ENCODE measurements at places on chromosomes 11 and 22.

- peak; percentile 26 for DNase-seq
Observed at GRCh38 chr11:118434553-118435289, 1.6 kb upstream of the KMT2A start.

DNA sequence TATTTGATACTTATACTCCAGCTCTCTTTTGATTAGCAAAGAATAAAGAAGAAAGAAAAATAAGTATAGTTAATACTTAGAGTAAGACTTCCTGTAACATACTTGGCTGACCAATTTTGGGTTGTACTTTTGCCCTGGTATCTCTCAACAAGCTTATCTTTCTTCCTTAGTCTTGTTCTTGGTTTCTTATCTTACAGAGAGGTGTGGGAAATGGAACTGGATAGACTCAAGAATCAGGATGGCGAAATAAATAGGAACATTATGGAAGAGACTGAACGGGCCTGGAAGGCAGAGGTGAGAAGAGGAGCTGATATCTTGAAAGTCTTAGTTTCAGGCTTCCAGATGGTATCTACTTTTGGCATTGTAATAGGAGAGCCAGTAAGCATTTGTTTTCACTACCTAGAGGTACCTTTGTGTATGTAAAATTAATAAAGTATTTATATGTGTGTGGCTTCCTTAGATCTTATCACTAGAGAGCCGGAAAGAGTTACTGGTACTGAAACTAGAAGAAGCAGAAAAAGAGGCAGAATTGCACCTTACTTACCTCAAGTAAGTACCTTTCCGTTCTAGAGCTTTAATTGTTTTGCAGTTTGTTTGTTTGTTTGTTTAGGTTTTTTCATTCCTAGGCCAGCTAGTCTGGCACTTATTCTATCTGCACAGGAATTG, 11.3 kb upstream of the BACE1-AS start:
- DNase-seq: no peak

- peak; percentile 17 for DNase-seq
Observed at GRCh38 chr22:49650336-49651241, 177.1 kb downstream of the BRD1 start.

- no peak for DNase-seq
Observed at GRCh38 chr11:131449036-131450019, 78.9 kb downstream of the NTM start.

GRCh38 chr11:92527467-92527866, 302.8 kb downstream of the FAT3 start:
- no peak for DNase-seq

GRCh38 chr22:44380756-44381486, 68.2 kb upstream of the SHISAL1 start:
- no peak for DNase-seq

- no peak for DNase-seq
Observed at GRCh38 chr11:78539506-78539905, 35.2 kb downstream of the NARS2 start.

DNA sequence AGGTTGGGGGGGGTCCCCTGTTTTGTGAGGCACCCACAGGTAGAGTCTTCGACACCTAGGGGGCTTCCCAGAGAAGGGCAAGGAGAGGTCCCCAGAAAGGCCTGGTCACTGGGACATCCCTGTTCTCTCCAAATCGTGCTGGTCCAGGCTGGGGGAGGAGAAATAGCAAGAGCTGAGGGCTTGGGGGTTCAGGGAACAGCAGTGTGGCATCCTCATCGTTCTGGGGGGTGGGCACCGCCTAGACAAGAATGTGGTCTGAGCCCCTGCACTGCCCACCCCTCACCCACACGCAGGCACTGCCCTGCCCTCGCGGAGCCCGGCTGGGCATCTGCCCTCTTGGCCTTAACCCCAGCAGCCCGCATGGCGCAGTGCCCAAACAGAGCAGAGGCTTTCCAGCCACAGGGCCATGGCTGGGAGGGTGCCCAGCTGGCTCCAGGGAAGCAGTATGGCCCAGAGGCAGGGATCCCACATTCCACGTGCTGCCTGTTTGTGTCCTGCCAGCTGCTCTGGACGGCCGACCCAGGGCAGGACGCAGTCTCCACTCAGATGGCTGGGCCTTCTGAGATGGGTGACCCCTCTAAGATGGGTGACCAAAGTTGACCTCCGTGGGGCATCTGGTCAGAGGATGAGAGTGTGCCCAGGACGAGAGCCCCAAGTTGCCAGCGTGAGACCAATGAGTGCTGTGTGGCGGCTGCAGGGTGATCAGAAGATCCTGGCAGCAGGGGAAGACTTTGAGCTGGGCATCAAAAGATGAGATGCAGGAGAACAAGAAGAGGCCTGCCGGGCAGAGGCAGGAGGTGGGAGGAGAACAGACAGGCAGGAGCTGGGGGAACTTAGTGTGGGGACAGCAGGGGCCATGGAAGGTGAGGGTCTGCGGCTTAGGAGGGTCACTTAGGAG, 14.4 kb downstream of the SCARF2 start:
- DNase-seq: no peak

- no peak for DNase-seq
Observed at GRCh38 chr22:44224166-44224565, 43.4 kb downstream of the PARVG start.

- no peak for DNase-seq
Observed at GRCh38 chr22:22706253-22706915, 62.0 kb downstream of the GGTLC2 start.

DNA sequence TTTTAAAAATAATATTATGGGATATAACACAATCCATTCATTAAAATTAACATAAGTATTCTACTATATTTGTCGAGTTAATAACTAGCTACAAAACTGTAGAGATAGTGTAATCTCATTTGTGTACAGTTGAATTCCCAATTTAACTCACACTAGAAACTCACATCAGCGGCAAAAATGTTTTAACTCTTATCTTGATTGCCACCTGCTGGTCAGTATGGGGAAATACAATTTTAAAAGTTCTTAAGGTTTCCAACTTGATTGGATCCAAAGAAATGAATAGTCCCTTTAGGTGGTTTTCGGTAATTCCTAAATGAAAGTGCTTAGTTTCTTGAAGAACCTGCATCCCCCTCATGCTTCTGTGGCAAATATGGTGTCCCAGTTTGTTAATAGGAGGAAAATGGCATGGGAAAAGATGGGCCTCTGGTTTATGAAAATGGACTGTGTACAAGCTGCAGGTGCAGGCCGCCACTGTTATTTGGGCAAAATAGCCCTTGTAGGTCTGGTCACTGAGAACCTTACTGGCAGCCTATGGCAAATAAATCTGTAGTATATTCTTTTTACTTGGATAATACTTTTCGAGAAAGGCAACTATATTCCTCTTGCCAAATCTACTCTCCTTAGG, 33.7 kb upstream of the SLC17A6 start:
- DNase-seq: peak; percentile 61

- no peak for DNase-seq
Observed at GRCh38 chr11:81979448-81979847, 754.2 kb downstream of the FAM181B start.

GRCh38 chr11:35141571-35141971, 2.6 kb downstream of the CD44 start:
- DNase-seq: no peak

- DNase-seq: no peak
Observed at GRCh38 chr22:37797874-37798500, 9.7 kb upstream of the GCAT start.

DNA sequence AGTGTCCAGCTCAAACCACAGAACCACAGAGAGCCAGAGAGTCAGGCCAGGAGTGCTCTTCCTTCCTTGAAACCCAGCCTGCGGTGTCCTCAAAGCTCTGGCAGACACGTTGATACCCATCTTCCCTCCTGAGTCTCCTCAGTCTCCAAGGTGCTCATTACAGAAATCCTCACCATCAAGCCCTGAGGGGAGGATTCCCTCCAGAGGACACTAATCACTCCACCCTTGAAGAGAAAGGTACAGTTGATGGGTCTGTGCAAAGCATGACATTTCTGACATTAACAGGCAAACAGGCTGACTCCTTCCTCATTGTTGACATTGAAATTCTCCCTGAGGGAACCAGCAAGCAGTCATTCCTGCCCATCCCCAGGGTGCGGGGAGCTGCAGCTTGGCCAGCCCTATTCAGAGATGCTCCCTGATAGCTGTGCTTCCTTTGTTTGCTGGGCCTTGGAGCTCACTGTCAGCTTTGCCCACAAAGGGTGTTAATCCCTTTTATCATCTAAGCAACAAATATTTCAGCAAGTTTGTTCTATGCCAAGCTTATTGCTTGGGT, 101.7 kb upstream of the CSNK2A3 start:
- DNase-seq: no peak

DNA sequence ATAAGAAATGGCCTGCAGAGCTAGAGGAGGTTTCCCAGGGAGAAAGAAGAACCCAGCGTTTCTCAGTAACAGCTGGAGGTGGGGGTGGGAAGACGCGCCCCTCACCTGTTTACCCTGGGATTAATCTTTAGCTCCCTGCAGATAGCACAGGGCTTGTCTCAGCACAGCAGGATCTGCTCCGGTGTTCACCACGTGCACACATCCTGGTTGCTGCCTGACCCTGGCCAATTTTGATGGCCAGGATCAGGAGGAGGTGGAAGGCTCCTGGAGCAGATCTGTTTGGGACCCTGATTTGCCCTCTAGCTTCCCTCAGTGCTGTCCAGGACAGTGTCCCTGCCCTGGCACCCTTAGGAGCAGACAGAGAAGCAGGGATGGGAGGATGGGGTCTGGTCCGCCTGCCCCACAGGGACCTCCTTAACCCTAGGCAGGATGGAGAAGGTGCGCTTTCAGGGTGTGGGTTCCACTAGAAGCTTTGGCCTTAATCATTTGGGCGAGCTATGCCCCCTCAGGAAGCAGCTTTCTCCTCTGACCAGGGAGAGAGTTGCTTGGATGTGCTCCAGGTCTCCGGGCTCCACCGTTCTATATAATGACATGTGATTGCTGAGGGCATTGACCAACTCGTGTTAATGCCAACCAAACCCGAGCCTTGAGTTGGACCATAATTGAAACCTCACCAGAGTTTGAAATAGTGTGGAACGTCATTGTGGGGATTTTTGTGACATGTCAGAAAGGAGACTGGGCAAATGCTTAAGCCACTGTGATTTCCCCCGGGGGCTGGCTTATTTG, 19.3 kb downstream of the UPB1 start:
- DNase-seq: no peak

DNA sequence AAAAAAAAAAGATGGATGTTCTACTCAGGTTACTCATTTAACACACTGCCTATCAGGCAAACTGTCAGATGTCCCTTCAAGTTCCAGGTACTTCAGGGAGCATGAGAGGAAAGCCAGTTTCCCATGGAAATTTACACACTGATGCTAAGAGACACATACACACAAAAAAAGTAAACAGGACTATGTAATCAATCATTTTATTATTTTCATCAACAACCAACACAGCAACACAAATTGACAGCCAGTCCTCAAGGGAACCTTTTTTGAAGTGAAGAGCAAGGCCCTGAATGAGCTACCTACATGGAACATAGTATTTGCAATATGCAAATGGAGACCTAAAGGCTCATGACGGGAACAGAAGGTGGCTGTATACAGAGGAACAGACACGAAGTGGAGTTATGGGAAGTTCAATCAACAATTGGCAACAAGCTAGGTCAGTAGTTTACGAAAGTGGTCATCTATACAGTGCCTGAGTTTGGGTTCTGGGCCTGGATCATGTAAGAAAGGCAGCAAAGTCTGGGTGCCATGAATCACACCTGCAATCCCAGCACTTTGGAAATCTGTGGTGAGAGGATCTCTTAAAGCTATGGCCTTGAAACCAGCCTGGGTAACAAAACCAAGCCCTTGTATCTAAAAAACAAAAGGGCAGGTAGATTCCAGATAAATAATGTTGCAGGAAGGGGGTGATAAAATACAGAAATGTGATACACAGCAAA, 12.6 kb upstream of the WDR74 start:
- no peak for DNase-seq

DNA sequence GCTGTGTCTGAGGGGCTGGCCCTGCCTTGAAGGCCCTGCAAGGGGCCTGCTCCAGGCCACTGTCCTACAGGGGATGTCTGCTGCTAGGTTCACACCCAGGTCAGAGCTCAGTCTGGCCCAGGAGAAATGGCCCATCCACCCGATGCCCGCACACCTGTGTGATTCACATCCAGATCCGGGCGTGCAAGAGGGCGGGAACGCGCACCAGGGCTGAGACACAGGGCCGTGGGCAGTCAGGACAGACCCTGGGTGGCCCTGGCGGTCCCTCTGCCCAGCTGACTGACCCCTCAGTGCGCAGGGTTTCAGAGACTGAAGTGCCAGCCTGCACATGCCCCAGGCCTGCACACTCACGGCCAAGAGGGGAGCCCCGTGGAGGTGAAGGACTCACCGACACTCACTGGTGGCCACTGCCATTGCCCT, 7.4 kb downstream of the TOLLIP start:
- no peak for DNase-seq

- DNase-seq: no peak
Observed at GRCh38 chr11:17597770-17598169, 50.7 kb downstream of the OTOG start.

DNA sequence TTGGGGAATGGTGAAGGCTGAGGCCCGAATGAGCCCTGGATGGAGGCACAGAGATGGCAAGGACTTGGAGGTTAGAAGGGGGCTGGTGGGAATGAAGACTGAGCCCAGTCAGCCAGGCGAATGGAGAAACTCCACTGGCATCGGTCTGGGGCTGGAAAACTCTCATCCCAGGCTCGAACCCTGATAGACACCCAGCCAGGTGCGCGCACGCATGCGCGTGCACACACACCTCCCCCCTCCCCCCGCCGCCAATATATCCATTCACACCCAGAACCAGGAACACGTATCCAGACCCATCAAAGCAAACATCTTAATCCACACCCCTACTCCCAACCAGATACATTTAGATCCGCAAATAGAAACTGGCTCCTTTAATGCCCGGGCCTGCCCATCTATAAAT, 139.3 kb downstream of the CEP164 start:
- no peak for DNase-seq

GRCh38 chr11:122711362-122711761, 55.8 kb downstream of the UBASH3B start:
- no peak for DNase-seq

DNA sequence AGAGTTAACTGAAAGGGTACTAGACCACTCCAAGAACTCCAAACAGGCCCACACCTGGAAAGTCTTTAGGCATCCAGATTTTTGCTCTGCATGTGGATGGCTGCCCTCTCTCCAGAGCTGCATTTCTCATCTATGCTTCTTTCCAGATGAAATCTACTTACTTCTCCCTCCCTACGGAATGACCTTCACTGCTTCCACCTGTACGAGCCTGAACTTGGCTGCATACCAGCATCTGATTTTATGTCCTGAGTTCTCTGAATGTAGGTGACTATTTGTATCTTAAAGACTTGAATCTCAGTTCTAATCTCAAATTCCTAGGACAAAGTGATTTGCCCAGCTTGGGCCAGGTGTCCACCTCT, 13.3 kb downstream of the CELF1 start:
- no peak for DNase-seq

GRCh38 chr11:46465683-46466082, 74.1 kb upstream of the CHRM4 start:
- DNase-seq: no peak
